Central memory CD4-positive, alpha-beta T cell (primary cell): ENCODE measurements at places on chromosomes 12 and 14.

- DNase-seq, result peak; percentile 70
Observed at GRCh38 chr14:75279153-75279762, 630 bp downstream of the FOS start.

DNA sequence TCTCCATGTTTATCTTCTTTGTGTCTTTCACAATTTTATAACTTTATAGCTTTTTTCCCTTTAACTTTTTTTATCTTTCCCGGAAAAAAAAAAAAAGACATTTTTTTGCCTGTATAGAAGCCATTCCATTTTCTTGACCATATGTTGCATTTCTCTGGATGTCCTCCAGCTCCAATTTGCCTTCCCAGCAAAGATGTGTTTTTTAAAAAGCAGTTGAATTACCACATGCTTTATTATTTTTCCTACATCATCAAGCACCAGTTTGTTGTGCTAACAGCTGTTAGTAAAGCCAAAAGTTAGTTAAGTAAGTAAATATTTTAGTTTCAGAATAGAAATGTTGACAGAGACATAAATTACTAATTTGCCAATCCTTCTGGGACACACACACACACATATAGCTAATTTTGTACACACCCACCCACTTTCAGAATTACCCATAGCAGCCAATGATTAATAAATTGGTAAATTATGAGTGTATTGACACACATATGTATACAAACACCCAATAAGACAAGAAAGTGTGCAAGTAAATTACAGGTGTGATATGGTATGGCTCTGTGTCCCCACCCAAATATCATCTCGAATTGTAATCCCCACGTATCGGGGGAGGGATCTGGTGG, 118.3 kb downstream of the SLC38A6 start:
- DNase-seq, result no peak

- no peak for DNase-seq
Observed at GRCh38 chr12:29238822-29239291, 89.8 kb downstream of the FAR2 start.

- DNase-seq, result no peak
Observed at GRCh38 chr14:33959692-33960151, 8.8 kb upstream of the EGLN3 start.

DNA sequence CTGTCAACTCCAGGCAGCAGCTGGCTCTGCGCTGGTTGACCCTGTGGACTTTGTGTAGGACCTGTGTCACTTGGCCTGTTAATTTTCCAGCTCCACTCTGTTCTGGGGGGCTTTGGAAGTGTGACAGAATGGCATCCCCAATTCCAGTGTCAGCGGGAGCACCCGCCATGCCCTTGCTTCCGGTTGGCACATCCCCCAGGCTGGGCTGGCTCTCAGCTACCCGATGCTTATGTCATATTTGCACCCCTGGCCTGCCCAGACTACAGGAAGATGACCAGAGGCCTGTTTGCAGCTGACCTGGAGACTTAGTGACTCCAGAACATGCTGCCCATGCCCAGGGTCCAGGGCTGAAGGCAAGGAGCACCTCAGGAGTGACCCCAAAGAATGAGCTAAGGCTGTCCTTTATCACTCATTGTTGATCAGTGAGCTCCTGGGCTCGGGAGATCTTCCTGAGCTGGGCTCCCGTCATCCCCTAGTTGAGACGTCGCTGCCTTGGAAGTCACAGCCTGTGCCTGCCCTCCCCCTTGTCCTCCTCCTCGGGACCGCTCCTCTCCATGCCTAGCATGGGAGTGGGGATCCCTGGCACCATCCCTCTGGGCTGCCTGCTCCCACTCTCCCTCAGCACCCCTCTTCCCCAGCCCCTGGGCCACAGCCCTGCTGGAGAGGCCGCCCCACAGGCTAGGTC, 163.4 kb upstream of the RTL1 start:
- DNase-seq, result no peak

GRCh38 chr12:90515199-90516175, 439.5 kb downstream of the CCER1 start:
- DNase-seq, result no peak

GRCh38 chr12:122870867-122871664, 24.9 kb downstream of the VPS37B start:
- no peak for DNase-seq

- no peak for DNase-seq
Observed at GRCh38 chr12:99809909-99810308, 162.4 kb downstream of the GARIN6 start.

- DNase-seq, result no peak
Observed at GRCh38 chr12:51162217-51162616, 10.7 kb downstream of the TFCP2 start.

DNA sequence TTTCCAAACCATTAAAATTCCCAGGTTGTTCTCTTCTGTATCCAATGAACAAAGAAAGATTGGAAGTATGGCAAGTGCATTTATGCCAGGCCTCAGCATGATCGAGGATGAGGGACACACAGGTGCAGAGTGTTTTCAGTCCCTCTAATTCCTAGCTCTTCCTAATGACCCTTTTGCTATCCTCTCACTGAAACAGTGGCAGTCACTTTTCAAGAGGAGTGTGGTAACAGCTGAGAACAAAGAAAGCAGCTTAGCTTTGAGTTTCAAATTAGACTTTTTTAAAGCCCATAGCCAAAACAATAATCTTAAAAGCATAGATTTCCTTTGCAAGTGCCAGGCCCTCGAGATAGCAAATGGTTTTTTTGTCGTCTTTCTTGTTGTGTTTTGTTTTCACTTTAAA, 110.8 kb downstream of the KCNH5 start:
- DNase-seq, result no peak

DNA sequence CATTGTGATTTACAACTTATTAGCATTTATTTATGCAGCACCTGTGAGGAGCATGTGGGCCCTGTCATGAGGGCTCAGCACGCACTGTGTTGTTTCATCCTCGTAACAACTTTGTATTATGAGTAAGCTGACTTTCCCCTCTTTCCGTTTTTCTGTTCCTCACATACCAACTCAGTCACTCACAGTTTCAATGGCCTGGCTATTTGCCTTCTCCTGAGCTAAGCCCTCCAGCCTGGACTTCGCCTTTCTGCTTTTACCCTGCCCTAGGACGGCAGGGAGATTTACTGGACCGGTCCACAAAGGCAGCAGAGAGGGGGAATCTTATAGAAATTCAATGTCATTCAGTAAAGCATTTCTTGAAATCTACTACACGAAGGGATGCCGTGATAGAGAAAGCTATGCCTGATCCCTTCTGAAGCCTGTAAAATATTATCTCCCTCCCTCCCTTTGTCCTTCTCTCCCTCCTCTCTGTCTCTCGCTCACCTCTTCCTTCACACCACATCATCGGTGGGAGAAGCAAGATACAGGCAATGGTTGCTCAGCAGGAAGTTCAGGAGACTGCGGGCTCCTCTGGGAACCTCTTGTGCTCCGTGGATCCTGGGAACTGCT, 219.2 kb upstream of the TBX3 start:
- DNase-seq, result no peak
